NCI-H2107 (cell line): ENCODE measurements at places on chromosomes 5 and 9.

- DNase-seq = no peak
These were observed 350 bp upstream of the SLC25A46 start for GRCh38 chr5:110738503-110738811.

GRCh38 chr9:93897075-93897970 lies 57.8 kb downstream of the BARX1 start:
- DNase-seq = no peak

DNA sequence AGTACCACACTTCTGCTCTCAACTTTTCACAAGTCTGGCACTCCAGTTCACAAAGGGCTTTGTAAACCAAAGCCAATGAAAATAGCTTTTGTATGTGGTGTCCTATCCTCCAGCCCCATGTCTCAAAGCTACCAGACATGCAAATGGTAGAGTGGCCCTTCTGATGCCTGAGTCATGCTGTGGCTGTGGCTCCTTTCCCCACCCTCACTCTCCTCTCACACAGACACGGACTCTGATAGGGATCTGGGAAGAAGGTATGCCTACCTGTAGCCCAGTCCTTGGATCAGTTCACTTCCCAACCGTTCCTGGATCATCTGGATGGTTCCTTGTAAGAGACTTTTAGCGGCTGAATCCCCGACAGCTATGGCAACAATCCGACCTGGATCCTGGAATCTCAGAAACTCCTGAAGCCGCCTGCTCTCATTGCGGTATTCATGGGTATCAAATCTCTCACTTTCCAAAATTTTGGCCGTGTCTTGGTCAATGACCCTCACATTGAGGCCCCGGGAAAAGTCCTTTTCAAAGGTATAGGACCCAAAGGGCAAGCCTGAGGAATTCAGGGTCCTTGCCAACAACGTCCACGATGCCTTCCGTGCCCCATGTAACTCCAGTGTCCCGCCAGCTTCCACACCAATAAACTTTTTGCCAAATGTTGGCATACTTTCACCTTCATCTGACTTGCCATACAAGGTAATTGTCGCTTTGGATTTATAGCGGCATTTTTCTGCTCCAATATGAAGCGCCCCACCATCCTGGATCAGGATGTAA lies 23.4 kb downstream of the CEMIP2 start:
- no peak for DNase-seq

GRCh38 chr5:180637962-180638680 lies 11.3 kb downstream of the FLT4 start:
- no peak for DNase-seq

DNA sequence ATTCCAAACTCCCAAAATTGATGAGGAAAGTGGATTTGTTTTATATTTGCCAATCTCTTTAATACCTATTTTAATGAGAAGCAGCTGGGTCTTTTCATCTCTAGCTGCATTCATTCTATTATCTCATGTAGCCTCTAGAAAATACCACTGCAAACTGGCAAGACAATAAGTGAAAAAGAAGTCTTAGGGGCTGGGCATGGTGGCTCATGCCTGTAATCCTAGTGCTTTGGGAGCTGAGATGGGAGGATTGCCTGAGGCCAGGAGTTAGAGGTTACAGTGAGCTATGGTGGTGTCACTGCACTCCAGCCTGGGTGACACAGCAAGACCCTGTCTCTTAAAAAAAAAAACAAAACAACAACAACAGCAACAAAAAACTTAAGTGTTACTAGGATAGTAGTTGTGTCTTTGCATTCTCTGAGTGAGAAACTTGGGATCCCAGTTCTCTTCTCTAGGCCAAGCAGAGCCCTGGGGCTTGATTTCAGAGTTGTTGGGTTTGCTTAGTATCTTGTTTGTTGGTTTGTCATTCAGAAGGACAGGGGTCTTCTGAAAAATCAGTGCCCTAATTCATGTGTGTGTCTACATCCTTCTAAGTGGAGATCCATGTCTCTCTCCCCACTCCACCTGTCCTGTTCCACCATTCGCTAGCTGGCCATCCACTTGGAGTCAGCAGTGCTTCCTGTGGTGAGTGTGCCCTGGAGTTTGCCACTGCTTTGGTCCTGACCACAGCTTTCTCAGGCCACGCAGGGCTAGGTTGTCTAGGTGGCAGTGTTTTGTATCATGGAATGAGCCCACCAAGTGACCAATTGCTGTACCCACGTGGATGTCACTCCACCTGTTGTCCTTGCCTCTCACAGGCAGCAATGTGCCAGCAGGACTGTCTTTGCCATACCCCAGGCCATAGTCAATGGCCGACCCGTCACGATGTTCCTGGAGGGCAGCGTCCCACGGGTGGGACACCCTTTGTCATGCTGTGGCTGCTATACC lies 19.5 kb downstream of the MARCHF6 start:
- DNase-seq = no peak

DNA sequence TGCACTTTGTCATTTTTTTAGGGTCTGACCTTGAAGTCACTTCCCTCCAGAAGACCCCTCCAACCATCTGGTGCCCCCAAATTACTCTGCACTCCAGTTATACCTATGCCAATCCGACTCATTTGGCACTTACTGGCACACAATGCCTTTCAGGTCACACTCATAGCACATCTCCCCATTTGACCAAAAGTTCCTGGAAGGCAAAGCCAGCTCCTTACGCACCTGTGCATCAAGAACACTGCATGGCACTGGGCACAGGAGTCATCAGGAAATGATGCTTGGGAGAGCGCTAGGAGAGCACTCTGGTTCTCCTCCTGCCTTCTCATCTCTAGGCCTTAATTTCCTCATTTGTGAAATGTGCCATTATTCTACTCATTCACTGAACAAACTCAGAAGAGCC lies 2.9 kb downstream of the TNIP1 start:
- DNase-seq = no peak

- DNase-seq = no peak
These were observed 30.0 kb upstream of the FOXI1 start for GRCh38 chr5:170075696-170076095.

- no peak for DNase-seq
These were observed 56.1 kb upstream of the ZNF300 start for GRCh38 chr5:150960791-150961396.

DNA sequence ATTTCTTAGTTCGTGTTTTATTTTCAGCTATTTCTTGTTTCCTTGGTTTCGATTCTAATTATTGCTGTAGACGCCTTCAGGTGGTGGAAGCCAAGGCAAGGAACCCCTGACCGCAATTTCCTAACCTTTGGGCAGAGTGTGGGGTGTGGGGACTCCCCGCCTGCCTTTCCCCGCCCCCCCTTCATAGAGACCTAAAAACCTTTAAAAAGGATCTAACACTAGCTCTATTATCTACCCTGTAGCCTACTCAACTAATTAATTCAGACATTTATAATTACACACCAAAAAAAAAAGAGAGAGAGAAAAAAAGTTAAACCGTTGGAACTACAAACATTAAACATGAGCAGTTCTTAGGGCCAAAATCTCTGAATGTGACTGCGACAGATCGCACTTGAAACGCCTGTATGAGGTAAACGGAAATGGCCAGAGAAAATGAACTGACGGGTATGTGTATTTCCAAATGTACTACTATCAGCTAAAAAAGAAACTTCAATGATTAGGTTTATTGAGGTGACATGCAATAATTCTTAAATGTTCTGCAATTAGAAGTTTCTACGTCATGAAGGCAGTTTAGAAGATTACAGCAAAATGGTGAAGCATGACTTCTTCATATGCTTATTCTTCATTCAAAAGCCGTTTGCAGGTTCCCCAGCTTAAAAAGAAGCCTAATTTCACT lies 19.0 kb upstream of the FER start:
- DNase-seq = no peak

DNA sequence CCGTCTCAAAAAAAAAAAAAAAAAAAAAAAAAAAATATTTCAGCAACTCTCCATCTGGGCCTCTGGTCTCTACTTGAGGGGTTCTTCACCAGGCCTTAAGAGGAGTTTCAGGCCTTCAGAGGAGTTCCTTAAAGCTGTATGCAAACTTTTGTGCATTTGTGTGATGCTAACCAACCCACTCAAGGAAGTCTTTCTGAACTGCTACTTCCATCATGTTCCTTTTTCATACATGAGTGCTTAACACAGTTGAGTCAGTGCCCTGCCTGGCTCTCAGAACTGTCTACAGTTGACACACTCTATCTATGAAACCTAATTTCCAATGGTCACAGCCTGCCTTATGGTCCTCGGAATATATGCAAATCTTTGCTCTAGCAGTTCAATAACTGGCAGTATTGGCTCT lies 146.5 kb downstream of the MEF2C start:
- DNase-seq = no peak

GRCh38 chr5:169647566-169647965 lies 10.5 kb downstream of the DOCK2 start:
- no peak for DNase-seq

DNA sequence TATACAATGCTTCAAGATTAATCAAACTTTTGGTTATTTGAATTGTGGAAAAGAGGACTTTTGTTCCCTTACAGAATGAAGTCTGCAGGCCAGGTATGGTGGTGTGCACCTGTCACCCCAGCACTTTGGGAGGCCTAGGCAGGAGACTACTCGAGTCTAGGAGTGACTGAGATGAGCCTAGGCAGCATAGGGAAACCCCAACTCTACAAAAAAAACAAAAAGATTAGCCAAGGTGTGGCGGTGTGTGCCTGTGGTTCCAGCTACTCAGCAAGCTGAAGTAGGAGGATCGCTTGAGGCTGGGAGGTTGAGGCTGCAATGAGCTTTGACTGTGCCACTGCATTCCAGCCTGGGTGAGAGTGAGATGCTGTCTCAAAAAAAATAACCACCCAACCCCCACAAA lies 9.3 kb downstream of the CCNH start:
- no peak for DNase-seq

- no peak for DNase-seq
These were observed 632 bp downstream of the COQ4 start for GRCh38 chr9:128323212-128323730.

GRCh38 chr9:35748858-35749514 lies at the start of the genes GBA2 and RGP1:
GBA2 (minus strand) TSS chr9:35749228; CDS start chr9:35748704, 524 bp downstream.
RGP1 (plus strand) TSS chr9:35749287; CDS start chr9:35749756, 469 bp downstream.
- DNase-seq = peak; percentile 28

- no peak for DNase-seq
These were observed 650 bp downstream of the GPR107 start for GRCh38 chr9:130054325-130054786.

DNA sequence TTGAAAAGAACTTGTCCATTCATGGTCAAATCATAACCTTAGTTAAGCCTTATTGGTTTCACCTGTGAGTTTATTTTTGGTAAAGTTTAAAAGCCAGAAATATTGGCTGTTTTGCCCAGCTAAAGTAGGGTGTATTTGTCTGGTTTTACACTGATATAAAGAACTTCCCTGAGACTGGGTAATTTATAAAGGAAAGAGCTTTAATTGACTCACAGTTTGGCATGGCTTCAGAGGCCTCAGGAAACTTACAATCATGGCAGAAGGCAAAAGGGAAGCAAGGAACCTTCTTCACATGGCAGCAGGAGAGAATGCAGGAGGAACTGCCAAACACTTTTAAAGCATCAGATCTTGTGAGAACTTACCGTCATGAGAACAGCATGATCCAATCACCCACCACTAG lies 55.3 kb downstream of the JAKMIP2 start:
- no peak for DNase-seq

DNA sequence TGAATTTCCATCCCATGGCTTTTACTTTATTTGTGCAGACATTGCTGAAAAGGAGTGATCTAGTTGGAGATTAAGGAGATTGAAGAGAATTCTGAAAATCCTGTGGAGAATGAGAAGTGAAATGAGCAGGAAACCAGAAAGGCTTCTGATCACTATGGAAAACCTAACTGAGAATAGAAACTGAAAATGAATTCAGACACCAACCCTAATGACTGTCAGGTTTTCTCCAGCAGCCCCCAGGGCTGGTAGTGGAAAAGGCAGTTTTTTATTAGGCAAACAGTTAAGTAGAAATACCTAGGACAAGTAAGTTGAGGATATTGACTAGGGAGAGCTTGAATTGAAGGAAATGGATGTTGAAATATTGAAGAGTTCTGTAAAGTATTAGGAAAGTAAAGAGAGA lies 14.7 kb upstream of the ARRDC3 start:
- DNase-seq = no peak
